ENCODE measurements at places on chromosomes 4 and X.

GRCh38 chr4:116880625-116881024 lies 204.8 kb downstream of the TRAM1L1 start:
- DNase-seq, result no peak

DNA sequence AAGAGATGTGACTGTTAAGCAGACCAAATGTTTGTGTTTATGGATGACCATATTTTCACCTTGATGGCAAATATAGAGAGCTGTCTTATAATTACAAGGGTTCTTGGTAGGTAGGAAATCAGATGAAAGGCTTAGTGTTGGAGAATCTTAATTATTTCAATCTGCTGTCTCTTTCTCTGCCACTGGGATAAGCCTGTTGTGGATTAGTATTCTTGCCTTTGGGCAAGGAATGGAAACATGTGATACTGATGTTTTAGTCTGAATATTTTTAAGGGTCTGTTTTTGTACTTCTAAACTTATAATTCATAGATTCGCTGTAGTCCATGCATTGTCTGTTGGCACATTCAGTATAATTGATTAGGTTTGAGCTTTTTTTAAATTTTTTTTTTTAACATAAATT lies 23.7 kb upstream of the NUDT6 start:
- DNase-seq, result no peak

- DNase-seq, result no peak
These were observed 24.7 kb upstream of the SOD3 start for GRCh38 chr4:24770667-24771066.

DNA sequence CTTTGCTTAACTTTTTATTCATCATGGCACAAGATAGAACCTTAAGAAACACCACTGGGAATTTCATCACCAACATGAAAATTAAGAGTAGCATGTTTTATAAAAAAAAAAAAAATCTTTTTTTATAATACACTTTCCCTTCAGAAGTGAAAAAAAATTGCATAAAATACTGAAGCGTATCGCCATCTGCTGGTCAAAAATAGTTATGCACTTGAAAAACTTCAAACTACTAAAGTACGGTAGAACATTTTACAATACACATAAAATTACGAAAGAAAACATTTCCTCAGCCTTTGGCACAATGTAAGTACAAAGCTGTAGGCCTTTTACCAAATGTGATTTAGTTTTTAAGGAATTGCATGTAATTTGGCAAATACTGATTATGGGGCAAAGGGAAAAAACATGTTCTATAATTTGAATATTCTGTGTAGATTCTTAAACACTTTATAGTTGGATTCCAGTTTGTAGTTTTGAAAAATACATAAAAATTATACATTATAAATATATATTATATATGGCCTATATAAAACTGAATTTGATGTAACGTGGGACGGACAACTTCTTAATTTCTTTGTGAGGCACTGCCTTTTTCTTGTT lies 26.5 kb downstream of the HCCS start:
- DNase-seq, result no peak

- no peak for DNase-seq
These were observed 834.5 kb upstream of the INTU start for GRCh38 chr4:126798214-126798613.

- DNase-seq, result no peak
These were observed 17.4 kb upstream of the RAB40A start for GRCh38 chrX:103536732-103537131.

GRCh38 chrX:37677243-37677642 lies 8.3 kb upstream of the XK start:
- no peak for DNase-seq

GRCh38 chr4:150773729-150774449 lies 191.9 kb downstream of the MAB21L2 start:
- no peak for DNase-seq

- DNase-seq, result no peak
These were observed 34.8 kb downstream of the ASMT start for GRCh38 chrX:1649621-1650020.

DNA sequence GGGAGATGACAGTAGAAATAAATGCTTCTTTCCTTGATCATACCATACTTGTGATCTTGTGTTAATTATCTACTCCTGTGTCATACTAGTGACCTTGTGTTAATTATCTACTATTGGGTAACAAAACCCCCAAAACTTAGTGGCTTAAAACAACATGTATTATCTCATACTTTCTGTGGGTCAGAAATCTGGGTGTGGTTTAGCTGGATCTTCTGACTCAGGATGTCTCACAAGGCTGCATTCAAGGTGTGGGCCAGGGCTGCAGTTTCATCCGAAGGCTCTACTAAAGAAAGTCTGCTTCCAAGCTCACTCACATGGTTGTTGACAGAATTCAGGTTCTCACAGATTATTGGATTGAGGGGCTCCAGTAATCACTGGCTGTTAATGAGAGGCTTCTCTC lies 70.3 kb upstream of the NDP start:
- no peak for DNase-seq

- DNase-seq, result no peak
These were observed 152.1 kb downstream of the SLC39A8 start for GRCh38 chr4:102193145-102193544.

DNA sequence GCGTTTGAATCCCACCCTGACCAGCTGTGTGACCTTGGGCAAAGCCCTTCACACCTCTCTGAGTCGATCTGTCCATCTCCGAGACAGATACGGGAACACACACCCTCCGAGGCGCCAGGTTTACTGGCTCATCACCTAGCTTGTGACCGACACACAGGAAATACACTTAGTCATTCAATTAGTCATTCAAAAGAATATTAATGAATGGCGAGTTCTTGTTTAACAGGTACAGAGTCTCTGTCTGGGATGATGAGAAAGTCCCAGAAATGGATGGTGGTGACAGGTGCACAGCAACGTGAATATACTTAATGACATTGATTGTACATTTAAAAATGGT lies 80.6 kb downstream of the PPP2R2C start:
- peak; percentile 13 for DNase-seq

DNA sequence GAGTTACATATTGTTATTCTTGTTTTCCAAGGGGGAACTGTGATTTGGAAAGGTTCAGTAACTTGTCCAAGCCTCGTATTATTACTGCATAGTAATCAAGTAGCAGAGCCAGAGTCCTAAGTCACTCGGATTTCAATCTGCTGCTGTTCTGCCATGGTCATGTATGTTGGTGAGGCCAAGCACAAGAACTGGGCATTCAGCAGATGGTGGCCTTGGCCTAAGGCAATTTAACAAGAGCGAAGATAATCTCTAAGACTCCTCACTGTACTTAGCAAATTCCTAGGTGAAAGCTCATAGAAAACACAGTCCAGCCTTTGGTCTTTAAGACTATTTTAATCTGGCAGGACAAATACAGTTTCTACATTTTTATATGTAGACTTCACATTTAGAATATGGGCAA lies 64.8 kb downstream of the NDST3 start:
- no peak for DNase-seq

DNA sequence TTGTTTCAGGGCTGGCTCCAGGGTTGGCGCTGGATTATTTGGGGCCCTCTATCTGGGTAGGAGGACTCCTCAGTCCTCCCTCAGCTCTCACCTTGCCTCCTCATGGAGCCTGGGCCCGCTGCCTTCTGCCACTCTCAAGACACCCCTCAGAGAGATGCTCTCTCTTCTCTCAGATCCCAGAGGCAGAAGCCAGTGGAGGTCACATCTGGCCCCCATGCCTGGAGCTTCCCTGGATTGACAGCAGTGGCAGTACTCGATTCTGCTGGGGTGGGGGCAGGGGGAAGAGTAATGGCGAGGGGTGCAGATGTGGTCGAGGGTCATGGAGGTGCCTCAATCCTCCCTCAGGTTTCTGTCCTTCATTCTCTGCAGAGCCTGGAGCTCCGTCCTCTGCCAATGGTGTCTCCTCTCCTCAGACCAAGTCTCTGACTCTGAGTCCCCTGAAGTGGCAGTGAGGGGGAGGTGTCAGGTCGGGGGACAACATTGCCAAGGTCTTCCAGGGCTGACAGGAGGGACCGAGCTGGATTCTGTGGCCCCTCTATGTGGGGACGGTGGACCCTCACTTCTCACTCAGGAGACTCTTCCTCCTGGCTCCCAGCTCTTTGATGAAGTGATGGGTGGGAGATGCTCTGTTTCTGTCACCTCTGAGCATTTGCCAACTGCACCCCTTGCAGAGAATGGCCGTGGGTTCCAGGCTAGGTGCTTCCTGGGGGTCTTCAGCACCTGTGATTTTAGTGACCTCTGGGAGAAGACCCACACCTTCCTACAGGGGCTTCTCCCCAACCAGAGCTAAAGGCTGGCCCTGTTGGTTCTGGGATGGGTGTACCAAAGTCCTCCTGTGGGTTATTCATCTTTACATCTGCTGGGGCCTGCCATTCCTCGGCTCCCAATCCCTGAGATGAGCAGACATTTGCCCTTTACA lies 10.9 kb upstream of the HSFX1 start:
- DNase-seq, result no peak

DNA sequence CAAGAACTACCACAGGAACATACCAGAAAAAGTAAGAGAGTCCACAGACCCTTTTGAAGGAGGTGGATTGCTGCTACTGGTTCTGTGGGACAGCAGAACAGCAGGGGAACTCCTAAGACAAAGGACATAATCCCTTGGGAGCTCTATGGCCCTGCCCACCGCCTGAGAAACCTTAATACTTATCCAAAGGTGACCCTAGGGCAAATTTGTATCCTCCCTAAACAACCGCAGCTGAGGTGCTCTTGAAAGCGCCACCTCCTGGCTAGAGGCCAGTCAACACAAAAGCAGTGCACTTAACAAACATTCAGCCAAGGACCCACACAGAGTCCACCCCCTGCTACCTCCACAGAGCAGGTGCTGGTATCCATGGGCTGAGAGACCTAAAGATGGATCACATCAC lies 136.8 kb downstream of the ADAM29 start:
- DNase-seq, result no peak

DNA sequence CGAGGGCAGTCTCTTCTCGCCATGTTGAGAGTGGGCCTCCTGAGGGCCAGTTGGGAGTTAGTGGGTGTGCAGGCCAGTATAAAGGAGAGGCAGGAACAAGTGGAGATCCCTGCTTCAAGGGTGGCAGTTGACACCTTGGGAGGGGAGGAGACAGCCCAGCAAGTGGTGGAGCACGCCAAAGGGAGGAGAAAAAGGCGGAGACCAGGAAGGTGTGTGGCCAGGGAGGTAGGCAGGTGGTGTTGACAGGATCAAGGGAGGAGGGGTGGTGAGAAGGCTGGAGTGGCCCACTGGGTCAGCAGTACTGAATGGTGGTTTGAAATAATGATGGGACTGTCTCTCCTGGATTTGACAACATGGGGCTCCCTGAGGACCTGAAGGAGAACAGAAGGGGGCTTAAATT lies 32.6 kb downstream of the ZNF185 start:
- DNase-seq, result no peak

GRCh38 chr4:139337612-139338011 lies 35.3 kb upstream of the NDUFC1 start:
- DNase-seq, result no peak

DNA sequence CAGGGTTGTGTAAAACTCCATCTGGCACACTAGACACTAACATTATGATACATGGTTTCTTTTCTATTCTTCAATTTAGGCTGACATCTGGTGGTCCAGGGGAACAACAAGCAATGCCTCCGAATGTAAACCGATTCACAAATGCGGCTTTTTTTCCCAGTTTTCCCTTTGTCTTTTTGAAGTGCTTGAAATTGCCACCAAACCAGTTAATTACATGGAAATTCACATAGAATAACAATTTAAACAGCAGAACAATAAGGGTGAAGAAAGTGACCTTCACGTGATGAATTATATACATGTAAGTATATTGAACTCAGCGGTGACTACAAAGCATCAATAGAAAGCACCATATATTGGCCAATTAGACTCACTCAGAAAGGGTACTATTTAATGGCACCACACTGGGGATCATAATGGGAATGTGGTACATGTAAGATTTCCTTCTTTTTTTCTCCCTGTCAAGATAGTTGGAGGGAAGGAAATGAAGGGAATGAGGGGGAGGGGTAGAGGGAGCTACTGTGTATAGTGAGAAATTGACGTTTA lies 103.9 kb downstream of the MMRN1 start:
- DNase-seq, result no peak

GRCh38 chr4:3674479-3674851 lies 91.7 kb upstream of the ADRA2C start:
- DNase-seq, result no peak

DNA sequence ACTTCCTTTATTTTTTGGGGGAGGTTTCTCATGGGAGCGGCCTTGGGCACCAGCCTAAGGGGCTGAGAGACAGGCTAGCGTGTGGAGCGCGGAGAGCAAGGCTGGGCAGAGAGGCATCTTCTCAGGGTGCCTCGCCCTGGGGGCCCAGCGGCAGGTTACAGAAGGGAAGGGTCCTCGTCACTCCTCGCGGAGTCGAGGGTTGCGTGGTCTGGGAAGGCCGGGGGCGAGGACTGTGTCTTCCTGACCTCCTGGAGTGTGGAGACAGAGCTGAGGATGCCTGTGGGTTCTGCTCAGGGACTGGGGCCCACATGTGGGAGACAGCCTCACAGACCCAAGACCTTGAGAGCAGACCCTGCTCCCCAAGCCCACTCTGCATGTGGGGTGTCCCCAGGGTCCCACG lies 79.6 kb upstream of the LRPAP1 start:
- DNase-seq, result no peak

DNA sequence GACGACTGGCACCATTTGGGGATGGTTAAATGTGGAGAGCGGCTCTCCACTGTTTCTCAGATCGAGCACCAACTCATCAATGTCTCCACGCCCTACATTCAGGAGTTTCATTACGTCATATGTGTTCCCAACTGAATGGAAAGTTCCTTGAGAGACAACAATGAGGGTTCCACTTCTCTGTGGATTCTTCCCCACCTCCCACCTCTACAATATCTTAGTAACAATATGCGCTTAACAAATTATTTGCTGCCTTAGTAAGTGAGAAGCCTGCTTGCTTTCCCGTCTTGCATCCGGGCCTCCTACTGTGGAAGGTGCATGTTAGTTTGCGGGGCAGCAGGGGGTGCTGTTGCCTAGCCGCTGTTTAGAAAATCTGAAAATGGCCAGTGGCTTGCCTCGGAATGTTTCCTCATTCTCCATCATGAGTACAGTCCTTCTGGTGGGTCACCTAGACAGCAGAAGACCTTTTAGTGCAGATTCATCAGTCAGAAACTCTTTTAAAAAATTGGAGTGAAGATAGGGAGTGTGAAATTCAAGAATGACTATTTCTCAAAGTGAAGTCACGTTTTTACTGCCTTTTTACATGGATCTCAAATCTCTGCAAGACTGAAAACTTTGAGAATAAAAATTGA lies 55.7 kb downstream of the PHOX2B start:
- DNase-seq, result no peak

- DNase-seq, result peak; percentile 96
These were observed 146.0 kb upstream of the CPEB2 start for GRCh38 chr4:14856062-14856933.

DNA sequence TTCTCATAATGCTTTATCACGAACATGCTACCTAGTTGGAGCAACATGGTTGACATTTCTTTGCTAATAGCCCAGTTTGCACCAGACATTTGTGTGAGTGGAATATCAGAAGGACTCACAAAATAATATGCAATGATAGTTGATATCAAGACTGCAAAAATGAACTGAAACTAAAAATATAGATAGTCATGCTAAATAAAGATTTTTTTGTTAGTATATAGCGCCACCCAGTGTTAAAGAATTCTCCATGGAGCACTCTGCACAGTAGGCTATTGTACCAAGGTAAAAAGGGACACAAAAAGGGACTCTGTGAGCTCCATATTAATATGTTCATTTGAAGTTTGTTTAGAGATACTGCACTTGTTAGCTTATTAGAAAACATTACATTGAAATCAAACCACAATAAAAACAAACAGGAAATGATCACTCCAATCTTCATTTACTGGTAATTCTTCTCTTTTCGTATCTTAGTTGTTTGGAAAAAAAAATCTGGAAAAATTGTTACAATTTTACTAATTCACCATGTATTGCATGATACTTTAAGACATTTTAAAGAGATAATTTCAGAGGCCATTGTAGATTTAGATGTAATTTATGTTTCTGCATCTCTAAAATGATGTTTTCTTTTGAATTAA lies 1509.6 kb downstream of the ADGRL3 start:
- no peak for DNase-seq

All from NCI-H226 (cell line).